HS-27A (cell line): ENCODE measurements at places on chromosomes 1 and 21.

DNA sequence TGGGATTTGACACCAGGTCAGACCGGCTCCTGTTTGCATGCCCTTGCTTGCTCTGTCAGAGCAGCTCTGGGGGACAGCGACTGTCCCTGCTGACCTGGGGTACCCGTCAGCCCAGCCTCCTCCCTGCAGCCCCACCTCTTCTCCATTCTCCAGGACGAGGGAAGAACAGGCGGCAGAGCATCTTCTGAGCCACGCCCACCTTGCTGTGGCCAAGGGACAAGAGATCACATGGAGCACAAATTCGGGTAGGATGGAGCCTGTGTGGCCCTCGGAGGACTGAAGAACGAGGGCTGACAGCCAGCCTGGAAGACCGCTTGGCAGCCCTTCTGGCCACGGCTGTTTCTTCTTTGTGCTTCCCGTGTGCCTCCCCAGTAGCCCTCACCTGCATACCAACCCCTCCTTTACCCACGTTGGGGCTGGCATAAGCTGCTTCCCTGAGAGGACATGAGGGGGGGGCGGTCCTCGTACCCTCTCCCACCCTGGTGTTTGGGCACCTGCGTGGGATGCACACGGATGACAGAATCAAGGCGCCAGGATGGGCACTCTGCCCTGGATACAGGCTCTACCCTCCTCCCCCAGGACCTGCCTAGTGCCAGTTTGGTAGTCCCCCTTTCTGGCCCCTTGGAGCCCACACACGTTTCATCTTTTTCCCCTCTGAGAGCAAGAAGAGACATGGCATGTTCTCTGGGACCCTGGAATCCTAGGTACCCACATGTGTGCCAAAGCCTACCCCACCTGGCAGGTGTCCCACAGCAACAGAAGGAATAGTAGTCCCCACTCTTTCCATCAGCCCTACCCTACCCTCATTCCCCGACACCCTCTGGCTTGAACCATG, 26.9 kb downstream of the CDK18 start:
- DNase-seq: no peak

GRCh38 chr21:41726970-41727783, 39.7 kb downstream of the RIPK4 start:
- DNase-seq: peak; percentile 49

DNA sequence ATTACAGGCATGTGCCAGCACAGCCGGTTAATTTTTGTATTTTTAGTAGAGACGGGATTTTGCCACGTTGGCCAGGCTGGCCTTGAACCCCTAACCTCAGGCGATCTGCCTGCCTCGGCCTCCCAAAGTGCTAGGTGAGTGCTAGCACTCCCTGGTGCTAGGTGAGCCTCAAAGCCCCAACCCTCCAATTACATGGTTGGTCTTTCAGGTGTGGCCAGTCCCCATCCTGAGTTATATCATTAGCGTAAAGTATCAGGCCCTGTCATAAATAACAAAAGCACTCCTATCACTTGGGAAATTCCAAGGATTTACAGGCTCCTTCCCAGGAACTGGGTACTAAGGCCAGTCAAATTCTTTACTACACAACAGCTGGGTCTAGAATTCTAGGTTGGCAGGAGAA, 138.0 kb downstream of the PIK3R3 start:
- DNase-seq: no peak

DNA sequence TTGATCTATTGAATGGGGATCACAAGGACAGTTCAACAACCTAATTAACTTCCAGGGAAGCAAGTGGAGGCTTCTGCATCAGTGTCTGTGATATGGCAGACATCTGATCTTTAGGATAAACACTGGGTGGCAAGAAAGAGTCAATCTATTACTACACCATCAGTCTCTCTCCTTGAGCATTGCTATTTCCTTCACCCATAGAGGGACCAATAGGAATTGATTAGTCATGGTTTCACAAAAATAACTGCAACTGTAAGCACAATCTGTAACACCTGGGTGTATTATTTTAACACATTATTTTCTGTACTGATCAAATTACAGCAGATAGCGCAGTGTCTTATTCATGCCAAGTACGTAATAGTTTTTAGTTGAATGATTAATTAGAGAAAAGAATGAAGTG, 50.3 kb downstream of the USP24 start:
- DNase-seq: no peak

DNA sequence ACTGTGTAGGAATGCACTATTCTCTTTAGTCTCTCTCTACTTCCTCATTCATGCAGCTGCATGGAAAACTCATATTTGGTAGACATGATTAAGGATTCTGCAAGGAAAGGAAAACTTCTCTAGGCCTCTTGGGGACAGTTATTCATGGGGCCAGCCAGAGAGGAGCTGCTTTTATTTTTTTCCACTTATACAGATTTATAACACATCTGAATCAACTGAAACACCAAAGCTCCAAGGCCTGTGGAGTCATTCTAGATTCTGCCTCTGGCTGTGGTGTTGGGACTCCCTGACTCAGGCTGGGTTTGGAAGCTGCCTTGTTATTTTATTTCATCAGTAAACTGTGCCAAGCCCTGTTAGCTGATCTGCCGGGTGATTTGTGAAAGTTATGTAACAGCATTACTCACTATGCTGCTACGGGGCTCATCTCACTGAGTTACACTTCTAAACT, 83.9 kb upstream of the EDEM3 start:
- peak; percentile 19 for DNase-seq

GRCh38 chr1:15950763-15951295, 25.1 kb downstream of the ZBTB17 start:
- no peak for DNase-seq

GRCh38 chr1:224054611-224055010, 59.3 kb upstream of the FBXO28 start:
- no peak for DNase-seq

DNA sequence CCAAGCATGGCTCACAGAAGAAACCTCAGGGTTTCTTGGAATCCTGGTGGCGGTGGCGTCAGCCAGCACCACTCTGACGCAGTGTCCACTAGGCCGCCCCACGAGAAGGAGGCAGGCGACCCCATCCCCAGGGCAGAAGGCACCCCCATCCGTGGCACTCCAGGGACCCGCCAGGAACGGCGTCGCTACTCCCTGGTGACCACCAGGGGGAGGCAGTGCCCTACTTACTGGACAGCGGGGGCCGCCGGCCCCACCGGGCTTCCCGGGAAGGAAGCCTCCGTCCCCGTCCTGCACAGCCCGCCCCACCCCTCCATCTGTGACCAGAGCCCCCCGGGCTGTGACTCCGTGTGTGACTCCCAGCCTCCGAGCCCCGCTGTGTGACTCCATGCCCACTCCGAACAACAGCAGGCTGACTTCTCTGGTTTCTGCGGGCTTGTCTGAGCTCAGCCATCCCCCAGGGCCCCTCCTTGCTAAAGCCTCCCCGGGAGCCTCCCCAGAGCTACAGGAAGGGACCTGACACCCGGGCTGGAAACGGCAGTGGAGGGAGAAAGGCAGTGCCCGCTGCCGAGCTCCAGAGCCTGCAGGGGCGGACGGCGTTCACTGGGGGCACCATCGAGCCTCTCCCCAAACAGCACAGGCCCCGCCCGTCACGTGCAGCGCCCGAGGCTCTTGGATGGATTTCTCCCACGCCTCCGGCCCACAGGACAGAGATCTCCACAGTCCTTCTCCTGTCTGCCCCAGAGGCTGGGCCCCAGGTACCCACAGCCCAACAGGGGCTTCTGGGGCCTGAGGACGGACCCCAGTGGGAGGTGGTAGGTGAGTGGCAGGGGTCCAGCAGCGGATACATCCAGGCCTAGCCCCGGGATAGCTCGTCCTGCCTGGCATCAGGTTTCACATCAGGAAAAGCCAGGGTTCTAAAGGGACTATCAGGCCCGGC, 21.1 kb downstream of the KIF17 start:
- peak; percentile 88 for DNase-seq

- no peak for DNase-seq
These were observed 42.6 kb downstream of the C1orf198 start for GRCh38 chr1:230825761-230826160.

DNA sequence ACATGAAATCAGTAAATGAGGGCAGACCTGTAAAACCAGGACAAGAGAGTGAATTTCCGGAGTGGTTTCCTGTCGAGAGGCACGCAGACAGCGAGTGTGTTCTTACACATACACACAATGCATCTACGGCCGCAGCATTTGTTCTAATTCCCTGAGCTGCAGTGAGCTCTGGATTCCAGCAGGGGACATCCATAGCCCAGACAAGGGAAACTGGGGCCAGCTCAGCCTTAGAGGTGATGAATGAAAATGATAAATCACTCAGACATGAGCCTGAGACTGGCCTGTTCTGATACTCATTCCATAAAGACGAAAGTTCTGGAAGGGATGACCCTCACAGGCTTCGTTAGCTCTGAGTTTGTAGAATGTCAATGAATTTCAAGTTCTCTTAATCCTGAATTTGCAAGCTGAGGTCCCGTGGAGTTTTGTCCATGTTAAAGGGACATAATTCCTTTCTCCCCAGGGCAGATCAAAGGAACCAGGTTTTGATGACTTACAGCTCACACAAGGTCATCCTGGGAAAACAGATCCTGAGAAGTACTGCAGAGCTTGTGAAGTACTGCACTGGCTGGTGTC, 207.9 kb upstream of the C1orf87 start:
- peak; percentile 35 for DNase-seq

DNA sequence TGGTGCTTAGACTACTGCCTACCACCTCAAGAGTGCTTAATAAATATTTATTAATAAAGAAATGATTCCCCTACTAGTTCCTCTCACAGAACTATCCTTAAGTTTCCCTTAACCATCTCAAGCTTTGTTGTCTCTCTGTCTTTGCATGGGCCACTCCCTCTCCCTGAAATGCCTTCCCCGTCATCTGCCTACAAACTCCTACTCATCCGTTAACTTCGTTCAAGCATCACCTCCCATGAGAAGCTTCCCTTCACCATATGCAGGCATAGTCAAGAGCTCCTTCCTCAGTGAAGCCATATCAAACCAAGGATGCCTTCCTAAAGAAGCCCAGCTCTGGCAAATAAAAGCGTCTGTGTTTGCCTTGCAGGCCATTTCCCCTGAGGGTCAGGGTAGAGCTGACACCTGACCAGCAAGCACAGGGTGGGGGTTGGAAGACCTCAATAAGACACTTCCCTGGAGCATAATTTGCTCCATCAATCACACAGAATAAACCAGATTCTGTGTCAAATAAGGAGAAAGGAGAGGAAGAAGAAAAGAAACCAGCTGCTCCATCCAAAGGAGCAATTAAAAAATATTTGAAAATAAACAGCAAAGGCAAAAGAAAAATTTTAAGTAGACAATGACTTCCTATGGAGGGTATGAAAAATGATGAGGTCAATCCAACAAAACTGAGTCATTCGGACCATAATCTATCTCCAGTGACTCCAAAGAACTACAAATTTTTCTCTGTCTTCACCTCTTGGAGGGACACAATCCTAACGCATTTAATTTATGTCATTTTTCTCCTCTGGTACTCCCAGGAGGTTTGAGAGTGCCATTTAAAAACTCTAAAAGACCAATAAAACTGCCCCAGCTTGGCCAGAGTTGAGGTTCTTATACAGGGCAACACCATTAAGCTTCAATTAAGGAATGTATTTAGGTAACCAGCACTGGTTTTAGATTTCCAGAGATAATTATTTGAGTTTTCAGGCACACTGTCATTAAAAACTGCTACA, 303.6 kb downstream of the KCNH1 start:
- no peak for DNase-seq

GRCh38 chr1:103362348-103363007, 163.0 kb upstream of the RNPC3 start:
- DNase-seq: no peak

DNA sequence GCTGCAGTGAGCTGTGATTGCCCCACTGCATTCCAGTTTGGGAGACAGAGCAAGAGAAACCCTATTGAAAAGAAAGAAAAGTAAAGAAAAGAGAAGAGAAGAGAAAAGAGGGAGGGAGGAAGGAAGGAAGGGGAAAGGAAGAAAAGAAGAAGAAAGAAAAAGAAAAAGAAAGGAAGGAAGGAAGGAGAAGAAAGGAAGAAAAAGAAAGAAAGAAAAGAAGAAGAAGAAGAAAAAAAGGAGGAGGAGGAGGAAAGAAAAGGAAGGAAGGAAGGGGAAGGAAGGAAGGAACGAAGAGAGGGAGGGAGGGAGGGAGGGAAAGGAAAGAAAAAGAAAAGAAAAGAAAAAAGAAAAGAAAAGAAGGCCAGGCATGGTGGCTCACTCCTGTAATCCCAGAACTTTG, 10.2 kb downstream of the SLC5A9 start:
- no peak for DNase-seq

DNA sequence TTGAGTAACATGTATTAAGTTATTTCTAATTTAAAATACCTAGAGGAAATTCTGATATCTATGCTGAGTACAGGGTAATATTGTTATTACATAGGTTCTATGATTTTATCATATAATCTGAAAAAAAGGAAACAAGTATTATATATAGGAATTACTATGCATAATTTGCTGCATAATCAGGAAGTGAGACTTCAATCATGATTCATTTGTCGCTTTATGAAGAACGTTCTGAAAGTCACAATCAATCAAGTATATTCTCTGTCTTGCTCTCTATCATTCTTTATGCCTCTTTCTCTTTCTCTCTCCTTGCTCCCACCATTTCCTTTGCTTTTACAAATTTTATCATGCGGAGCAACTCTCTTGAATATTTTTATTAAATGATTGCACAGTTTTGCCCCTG, 1130.3 kb downstream of the PLA2G4A start:
- no peak for DNase-seq

DNA sequence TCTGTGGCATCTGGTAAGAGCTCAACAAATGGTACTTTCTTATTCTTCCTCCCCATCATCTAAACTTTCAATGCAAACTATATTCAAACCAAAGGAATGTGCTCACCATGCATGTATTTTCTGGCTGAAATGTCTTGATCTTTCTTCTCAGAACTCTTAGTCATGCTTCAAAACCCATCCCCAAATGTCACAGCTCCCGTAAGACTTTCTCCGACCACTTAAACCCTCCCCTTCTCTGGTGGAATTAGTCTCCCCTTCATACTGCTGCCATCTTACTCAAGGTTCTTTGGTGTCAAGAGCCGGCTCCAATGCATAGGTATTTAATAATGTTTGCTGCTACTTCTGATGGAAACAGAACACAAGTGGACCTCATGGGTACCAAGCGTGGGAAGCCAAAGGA, 538.1 kb downstream of the MATN1 start:
- no peak for DNase-seq

- no peak for DNase-seq
These were observed 144.9 kb upstream of the HOOK1 start for GRCh38 chr1:59669752-59670312.

GRCh38 chr1:64315402-64315801, 112.0 kb downstream of the UBE2U start:
- no peak for DNase-seq

GRCh38 chr1:68210027-68210426, 22.3 kb downstream of the WLS start:
- DNase-seq: no peak

DNA sequence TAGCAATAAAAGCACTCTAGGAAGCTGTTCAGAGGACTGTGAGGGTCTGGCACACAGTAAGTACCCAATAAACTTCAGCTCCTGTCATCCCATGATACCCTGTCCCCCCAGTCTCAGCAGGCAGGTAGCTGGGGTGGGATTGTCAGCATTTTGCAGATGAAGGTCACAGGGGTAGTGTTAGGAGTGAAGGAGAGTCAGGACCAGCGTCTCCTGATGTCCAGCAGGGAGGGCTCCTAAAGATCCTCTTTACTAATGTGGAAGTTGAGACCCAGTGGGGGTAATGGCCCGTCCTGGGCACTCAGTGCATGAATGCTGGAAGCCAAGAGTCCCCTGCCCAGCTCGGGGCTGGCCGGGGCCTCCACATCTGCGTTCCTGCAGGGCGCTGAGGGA, 31.3 kb upstream of the EDN2 start:
- DNase-seq: no peak

- no peak for DNase-seq
These were observed 305.8 kb upstream of the ZP4 start for GRCh38 chr1:238196516-238196915.
